ENCODE measurements at places on chromosomes 1 and 21.

DNA sequence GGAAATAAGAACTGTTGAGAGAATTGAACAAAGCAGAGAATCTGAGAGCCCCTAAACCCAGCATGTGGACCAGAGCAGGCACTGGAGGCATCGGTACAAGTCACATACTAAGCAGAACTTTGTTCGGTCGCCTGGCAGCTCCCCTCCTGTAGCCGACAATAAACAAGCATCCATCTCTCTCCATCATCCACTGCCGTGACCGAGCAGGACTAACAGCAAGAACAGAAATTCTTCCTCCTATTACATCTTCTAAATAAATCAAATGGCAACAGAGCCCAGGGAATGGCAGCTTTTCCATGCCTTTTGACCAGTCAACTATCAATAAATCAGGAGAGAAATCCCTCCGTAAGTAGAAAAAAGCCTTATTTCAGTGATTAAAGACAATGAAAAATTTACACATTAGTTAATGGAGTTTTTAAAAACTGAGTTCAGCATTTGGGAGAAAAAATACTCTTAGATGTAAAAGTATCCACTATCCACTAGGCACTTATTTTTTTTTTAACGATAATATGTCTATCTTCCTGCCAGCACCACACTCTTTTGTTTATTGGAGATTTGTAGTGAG lies 36.5 kb downstream of the PTPN14 start:
- no peak for DNase-seq

GRCh38 chr1:14612256-14612655 lies 13.8 kb downstream of the KAZN start:
- no peak for DNase-seq

DNA sequence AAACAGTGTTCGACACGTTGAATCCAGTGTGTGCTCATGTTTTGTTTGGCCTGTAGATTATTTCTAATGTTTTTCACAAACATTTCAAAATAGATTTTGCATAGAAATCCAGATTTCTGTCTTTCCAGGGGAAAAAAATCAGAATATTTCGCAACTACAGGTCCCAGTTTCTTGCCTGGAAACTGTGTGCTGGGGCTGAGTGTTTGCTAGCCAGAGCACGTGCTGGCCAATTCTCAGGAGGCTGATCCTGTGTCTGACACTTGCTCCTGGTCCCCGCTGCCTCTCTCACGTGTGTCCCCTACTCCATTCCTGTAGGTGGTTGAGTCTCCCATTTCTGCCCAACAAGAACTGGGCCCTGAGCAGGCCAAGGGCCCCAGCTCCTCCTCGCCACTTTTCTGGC lies 2.4 kb downstream of the MAB21L3 start:
- no peak for DNase-seq

- no peak for DNase-seq
Measured at GRCh38 chr1:33500547-33500946, 28.1 kb downstream of the ZSCAN20 start.

All from urothelium cell line (cell line).